ENCODE measurements at places on chromosomes 7 and 10. TPM values are rescaled to one million over a fixed set of nuclear protein-coding genes. Genes with fewer than 3 reads are reported as not detected.

DNA sequence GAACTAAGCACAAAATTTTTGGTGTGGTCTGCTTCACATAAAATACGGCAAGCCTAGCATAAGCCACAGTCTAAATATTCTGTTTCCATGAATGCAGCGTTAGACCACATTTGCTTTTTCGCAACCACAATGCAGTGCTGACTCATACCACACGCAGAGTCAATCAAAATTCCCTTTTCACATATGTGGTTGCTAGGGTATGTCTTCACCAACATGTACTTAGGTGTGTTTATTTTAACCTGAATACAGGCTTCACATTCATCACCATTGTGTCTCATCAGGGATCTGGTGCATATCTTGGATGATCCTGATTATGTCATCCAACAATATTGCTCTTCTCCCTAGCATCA, 90.8 kb downstream of the CHN2 start:
- DNase-seq = no peak
- H3K4me3 ChIP-seq = no peak overlapping the region
- no peak overlapping the region for H3K27ac ChIP-seq
- peaks cover 13% of the 10 kb centered on the region for H3K27me3 ChIP-seq
- H3K36me3 ChIP-seq = no peaks in the 10 kb centered on the region

Gene CYP3A7
- not detected for total RNA-seq

Gene SUGCT
- 38.6 TPM for total RNA-seq

GRCh38 chr7:85274454-85274853, 87.6 kb upstream of the SEMA3D start:
- no peak for DNase-seq
- H3K27me3 ChIP-seq = no peaks in the 10 kb centered on the region
- H3K36me3 ChIP-seq = no peaks in the 10 kb centered on the region
- H3K27ac ChIP-seq = no peak overlapping the region
- H3K4me3 ChIP-seq = no peak overlapping the region
- no peaks in the 10 kb centered on the region for H3K4me1 ChIP-seq

Gene ALOX5
- total RNA-seq = not detected

All from chondrocyte (in vitro differentiated cells).